ENCODE measurements at places on chromosomes 11 and 22.

GRCh38 chr11:118895093-118896039 lies 11.7 kb downstream of the CXCR5 start:
- no peak for DNase-seq

DNA sequence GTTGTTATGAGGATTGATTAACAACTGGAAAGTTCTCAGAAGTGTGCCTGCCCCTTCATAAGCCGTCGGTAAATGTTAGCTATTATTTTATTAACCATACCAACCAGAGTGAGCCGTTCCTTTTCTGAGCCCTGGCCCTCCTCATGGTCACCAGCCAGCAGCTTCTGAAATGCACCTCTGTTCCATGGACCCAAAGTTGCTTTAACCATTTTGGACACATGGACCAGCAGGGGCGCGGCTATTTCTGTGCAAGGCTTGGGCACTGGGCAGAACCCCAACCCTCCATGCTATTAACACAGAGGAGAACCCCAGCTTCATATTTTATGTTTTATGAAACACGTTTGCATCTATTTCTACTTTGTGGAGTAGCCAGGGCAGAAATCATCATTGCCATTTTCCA lies 18.6 kb upstream of the SCGB1A1 start:
- no peak for DNase-seq

DNA sequence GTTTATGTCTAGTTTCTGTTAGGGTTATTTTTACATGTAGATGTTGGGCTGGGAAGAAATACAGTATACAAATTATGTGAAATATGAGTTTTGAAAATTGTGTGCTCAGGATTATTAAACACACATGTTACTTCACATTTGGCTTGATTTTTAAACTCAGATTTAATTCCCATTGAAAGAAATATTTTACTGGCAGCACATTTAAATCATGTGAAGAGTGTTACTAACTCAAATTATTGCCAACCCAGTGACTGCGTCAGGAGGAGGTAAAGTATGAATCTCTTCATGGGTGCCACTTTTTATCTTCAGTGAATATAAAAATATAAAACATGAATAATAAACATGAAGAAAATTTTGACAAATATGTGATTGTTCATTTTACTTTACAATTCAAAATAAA lies 457.5 kb upstream of the CCDC179 start:
- no peak for DNase-seq

DNA sequence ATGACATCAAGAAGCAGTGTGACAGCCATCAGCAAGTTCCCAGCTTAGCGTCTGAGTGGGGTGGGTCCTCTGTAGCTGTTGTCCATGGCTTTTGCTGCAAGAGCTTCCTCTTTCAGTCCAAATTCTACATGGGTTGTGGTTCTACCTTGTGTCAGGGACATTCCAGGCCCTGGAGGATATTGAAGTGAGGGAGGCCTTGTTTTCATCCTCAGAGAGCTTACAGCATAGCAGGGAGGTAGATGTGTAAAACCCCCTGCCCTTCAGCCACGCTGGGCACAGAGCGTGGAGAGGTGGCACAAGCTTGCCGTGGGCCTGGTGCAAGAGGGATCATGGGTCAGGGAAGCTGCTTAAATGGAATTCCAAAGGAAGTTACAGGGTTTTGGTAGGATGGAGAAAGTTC lies 93.9 kb downstream of the GRIK4 start:
- no peak for DNase-seq

DNA sequence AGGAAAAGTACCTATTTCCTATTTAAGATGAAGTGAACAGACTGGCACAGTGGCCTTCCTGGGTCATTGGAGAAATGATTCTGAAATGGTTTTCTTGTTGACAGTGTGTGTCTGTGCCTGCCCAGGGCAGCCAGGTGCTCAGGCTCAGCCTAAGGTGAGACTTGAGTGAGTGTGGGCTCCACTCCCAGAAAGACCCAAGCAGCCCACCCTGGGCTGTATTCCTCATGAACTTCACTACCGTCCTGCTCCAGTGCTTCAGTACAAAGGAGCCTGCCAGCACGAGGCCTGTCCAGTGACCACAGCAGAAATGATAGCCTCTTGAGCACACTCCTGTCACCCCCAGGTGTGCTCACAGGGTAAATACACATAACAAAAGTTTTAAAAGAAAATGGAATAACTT lies 49.5 kb downstream of the GAB4 start:
- no peak for DNase-seq

- peak; percentile 70 for DNase-seq
Measured at GRCh38 chr22:43090130-43090789, 1.1 kb upstream of the TTLL1 start.

DNA sequence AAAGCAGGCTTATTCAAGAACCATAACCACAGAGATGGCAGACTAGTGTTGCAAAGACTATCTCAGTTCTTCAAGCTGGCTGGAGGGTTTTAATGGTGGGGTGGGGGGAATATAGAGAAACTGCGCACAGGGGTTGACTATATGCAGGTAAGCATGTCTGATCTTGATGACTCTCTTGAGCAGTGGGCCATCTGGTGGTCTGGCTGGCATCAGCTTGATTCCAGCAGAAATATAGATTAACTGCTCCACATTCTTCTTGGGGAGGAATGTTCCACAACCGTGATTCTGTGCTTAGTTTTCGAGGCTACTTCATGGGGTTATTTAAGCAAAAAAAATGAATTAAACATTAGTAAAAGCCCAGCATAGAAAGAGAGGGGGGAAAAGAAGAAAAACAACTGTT lies 158.8 kb upstream of the PGR start:
- DNase-seq = no peak

- no peak for DNase-seq
Measured at GRCh38 chr11:71338801-71339395, 86.5 kb upstream of the SHANK2 start.

DNA sequence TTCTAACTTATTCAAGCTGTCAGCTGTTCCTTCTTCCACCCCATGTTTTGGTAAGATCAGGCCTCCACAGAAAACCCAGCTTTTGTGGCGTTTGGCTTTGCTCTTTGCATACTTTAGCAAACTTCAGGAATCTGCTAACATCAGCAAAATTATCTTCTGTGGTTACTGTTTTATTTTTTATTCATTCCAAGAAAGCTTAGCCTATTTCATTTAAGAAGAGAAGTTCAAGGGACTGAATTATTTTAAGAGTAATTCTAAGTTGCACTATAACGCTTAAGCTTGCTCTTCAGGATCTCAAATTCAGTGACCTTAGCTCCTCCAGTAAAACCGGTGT lies 1.1 kb downstream of the JHY start:
- no peak for DNase-seq

DNA sequence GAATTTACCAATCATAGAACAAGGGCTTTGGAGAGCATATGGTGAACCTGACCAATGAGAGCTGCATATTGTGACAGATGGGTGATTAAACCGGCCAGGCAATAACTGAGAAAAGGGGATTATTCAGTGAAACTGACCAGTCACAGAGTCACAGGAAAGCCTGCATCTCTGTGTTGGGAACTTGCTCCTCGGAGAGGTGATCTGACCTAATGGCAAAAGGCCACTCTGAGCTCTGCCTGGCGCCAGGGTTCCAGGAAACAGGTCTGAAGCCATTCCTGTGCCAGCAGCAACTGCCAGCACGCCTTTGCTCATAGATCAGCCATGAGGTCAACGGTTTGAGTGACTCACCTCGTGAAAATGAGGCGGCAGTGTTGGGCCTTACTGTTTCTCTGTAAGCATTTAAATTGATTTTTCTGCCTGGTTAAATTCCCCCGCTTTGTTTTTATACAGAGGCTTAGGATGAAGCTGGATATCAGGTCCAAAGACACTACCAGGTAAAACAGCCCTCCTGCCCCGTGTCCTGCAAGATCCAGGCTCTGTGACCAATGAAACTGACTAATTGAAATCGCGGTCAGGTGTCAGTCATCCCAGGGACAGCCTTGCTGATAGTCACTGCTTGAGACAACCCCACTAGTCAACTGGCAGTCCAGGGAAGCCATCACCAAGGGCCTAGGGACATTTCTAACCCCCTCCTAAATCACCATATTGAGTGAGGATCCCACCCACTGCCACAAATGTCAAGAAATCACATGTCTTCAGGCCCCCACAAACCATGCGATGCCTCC lies 35.8 kb upstream of the MYOD1 start:
- DNase-seq = no peak

- no peak for DNase-seq
Measured at GRCh38 chr11:11004069-11004468, 146.2 kb upstream of the ZBED5 start.

- no peak for DNase-seq
Measured at GRCh38 chr22:27011717-27012116, 354.3 kb downstream of the MIAT start.

GRCh38 chr11:65892661-65893317 lies 2.3 kb downstream of the CCDC85B start:
- DNase-seq = no peak

DNA sequence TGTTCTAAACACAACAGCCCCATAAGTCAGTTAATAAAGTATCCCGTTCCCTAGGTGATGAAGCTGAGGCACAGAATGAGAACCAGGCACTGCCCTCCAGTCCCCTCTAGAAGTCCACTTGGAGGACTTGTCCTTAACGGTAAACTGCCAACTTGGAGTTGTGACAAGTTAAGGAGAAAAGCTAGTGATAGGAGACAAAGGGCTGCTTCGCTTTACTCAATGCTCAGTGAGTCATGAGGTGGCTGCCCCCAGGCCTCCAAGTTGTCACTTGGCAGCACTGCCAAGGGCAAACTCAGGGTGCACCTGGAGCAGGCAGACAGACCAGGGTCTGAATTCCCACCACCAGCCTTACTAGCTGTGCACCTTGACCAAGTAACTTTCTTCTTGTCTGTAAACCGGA lies 13.5 kb downstream of the SLC43A1 start:
- no peak for DNase-seq

GRCh38 chr22:38953091-38953490 lies 4.3 kb upstream of the APOBEC3A start:
- no peak for DNase-seq

GRCh38 chr11:76237914-76238313 lies 31.6 kb upstream of the WNT11 start:
- no peak for DNase-seq

DNA sequence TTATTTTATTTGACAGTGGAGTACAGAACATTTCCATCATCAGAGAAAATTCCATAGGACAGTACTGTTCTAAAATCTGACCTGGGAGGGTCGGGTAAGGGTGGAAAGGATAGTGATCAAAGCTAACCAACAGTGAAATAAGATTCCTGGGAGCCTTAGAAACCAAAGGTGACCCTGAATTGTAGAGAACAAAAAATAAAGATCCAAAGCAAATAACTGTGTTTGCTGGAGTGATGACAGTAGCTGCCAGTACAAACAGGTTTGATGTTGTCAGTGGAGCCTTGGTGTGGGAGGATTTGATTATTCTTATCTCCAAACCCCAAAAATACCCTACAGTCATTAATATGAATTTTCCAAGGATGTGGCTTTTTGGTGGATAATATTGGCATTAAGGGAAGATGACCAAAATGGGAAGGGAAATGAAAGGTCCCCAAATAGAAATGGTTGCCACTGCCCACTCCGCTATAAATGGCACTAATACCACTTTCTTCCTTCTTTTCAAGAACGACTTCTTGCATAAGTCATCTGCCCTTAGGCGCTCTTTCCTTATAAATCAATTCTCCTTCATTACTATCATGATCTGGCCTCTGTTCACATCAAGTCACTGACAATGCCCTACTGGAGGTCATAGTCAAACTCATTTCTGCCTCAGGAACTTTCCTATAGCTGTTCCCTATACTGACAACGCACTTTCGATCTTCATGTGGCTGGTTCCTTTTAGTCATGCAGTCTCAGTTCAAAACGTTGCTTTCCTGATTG lies 44.4 kb downstream of the EHF start:
- DNase-seq = no peak

- DNase-seq = no peak
Measured at GRCh38 chr11:110907629-110908028, 195.4 kb upstream of the ARHGAP20 start.

DNA sequence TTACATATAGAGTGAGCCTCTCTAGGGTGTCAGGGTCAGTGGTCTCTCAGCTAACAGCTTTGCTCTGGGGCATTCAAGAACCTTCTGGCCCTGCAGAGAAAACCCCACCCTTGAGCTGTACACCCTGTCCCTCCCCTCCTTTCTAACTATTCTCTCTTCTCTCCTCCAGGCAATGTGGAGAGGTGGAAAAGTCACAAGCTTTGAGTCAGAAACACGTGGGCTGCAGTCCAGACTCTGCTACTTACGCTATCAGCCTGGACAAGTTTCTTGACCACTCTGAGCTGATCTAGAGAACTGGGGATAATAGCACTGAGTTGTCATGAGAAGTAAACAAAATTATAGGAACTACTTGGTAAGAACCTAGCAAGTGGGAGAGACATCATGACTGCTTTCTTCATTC lies 10.7 kb upstream of the FAM83F start:
- no peak for DNase-seq

- no peak for DNase-seq
Measured at GRCh38 chr11:8202516-8203413, 33.9 kb upstream of the RIC3 start.

DNA sequence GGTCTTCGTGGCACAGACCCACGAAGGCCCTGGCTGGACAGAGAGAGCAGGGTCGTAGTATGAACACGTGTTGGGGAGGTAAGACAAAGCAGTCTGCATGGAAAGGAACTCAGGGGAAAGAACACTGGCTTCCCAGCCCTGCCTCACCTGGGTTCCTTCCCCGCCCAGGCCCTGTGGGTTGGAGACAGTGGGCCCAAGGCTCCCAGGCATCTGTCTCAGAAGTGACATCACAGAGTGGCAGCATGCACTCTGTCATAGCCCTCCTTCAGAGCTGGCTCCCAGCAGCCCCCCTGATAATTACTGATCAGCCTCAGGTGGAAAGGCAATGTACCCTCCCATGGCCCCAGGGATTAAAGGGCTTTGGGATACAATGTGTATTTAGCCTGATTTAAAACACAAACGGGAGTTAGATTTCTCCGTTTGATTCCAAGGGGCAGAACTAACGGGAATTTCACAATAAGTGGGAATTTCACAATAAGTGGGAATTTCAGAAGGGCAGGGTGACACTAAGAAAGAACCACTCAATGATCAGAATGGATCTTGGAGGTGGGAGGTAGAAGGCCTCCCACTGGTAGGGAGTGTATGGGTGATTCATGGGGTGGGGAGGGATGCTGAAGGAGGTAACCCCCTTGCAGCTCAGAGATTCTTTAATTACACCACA lies 65.1 kb downstream of the SLC22A12 start:
- no peak for DNase-seq

DNA sequence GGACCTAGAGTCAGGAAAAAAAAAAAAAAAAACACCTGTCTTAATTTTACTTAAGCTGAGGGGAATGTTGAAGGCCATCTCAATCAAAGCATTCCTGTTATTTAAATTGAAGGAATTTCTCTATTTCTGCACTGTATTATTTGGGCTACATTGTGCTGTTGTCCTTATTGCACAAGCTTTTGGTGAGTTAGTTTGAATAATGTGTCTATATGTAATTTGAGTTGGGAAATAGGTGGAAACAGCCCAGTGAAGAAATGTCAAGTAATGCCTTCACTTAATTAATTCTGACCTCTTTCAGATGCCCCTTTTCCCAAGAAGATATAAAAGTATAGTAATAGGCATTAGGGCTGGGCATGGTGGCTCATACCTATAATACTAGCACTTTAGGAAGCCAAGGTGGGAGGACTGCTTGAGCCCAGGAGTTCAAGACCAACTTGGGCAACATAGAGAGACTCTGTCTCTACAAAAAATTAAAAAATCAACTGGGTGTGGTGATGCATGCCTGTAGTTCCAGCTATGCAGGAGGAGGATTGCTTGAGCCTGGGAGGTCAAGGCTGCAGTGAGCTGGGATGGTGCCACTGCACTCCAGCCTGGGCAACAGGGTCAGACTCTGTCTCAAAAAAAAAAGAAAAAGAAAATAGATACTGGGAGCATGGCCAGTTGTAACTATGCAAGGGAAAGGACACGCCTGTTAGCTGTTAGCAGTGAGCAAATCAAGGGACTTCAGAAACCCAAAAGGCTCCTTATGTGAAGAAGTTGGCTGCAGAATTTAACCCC lies 34.9 kb downstream of the OR10A6 start:
- DNase-seq = no peak
